ENCODE measurements at places on chromosomes 3 and 15.
A peak's percentile ranks its signal among the peaks of the same experiment; 100 is the strongest.

DNA sequence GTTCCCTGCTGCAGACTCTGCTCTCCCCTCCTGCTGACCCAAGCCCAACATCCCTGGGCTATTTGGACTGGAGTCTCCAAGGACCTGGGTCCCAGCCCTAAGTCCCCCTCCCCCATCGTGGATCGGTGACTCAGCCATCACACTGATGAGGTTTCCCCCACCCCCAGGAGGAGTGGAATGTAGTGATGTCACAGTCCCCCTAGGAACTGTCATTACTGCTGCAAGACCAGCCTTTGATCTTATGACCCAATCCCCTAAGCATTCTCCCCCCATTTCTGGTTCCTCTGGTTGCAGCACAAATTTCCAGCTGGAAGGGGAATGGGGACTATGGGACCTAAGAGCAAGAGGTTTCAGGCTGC, 63.4 kb upstream of the CSPG4 start:
- no peak for DNase-seq

GRCh38 chr3:26624209-26624765, 1.7 kb downstream of the LRRC3B start:
- DNase-seq = no peak

DNA sequence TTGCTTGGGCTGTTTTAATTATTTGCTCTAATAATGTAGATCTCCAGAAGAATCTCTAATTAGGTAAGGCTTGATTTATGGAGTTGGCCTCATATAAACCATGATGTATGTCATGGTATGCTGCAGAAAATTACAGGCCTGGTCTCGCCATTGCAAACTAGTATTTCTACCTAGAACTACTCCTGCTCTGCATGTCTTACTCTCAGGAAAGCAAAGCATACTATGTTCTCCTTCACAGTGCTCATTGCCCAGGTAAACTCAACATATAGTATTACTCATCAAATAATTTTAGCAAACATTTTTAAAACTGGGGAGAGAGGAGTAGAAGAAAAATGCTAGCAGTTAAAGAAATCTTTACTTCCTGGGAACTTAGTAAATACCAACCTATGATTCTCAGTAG, 90.7 kb downstream of the FILIP1L start:
- no peak for DNase-seq

- DNase-seq = no peak
Observed at GRCh38 chr3:149276619-149277018, 55.0 kb upstream of the CP start.

- DNase-seq = peak; percentile 95
Observed at GRCh38 chr3:12405432-12406272, 78.6 kb upstream of the TSEN2 start.

DNA sequence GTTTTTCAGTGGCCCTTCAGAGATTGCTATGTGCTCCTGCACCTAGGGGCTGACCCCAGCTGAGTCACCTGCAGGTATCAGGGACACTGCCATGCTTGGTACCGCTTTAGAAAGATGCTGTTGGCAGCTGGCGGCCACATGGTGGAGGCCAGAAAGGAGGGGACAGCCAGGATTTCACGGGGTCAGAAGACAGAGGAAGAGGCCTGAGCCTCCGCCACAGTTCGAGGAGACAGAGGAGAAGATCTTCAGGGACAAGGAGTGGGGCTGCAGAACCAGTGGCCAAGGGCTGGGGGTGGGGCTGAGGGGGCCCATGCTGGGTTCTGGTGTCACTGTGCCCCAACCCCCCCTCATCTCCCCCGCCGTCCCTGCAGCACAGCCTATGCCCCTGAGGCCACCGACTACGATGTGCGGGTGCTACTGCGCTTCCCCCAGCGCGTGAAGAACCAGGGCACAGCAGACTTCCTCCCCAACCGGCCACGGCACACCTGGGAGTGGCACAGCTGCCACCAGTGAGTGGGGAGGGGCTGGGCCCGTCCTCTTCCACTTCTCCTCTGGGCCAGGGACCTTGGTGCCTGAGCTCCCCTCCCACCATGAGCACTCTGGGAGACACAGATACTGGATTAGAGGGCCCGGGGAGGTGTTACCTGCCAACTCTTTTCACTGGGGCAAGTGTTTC, 19.9 kb downstream of the LOXL1 start:
- no peak for DNase-seq

DNA sequence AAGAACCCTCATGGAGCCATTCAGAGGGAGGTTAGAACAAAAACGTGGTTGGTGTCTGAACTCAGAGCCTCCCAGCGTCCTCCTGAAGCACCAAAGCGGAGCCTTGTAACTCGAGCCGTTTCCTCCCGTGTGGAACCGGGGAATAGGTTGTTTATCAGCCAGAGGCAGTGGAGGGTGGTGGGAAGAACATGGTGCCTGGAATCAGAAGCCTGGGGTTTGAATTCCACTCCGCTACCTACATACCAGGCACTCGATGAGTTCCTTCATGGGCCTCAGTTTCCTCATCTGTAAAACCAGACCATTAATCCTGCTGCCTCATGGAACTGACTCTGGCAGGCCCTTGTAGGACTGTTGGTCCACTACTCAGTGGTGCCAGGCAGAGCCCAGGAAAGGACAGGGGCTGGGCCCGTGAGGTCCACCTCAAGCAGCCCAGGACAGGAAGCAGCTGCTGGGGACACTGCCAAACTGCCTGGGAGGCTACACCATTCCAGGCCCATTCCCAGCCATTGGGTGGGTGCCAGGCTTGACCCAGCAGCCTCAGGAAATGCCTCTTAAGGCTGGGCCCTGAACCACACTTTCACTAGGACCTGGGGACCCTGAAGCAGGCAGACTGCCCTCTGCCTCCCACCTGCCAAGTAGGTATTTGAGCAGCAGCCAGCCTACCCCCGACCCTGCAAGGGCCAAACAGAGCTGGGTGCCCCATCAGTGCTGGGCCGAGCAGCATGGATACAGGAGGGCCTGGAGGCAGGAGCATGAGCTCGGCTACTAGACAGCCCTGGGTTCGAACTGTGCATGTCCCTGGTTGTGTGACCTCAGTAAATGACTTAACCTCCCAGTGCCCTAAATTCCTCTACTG, 33.4 kb downstream of the PRKCD start:
- no peak for DNase-seq

DNA sequence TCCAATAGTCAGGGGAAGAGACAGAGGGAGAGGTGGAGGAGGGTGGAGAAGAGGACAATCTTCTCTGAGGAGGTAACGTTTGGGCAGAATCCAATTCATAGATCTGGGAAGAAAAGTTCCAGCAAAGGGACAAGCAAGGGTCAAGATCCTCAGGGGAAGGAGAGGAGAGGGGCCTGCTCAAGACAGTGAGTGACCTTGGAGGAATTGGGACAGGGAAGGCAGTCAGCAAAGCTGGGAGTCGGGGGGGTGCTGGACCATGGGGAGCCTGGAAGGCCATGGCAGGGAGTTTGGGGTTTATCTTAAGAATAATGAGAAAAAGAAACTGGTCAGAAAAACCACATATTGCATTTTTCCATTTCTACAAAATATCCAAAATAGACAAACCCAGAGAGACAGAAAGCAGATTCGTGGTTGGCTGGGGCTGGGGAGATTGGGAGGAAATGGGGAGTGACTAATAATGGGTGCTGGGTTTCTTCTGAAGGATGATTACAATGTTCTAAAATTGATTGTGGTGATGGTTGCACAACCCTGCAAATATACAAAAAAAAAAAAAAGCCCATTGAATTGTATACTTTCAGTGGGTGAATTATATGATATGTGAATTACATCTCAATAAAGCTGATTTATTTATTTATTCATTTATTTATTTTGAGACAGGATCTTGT, 19.6 kb upstream of the SRP14 start:
- DNase-seq = no peak

DNA sequence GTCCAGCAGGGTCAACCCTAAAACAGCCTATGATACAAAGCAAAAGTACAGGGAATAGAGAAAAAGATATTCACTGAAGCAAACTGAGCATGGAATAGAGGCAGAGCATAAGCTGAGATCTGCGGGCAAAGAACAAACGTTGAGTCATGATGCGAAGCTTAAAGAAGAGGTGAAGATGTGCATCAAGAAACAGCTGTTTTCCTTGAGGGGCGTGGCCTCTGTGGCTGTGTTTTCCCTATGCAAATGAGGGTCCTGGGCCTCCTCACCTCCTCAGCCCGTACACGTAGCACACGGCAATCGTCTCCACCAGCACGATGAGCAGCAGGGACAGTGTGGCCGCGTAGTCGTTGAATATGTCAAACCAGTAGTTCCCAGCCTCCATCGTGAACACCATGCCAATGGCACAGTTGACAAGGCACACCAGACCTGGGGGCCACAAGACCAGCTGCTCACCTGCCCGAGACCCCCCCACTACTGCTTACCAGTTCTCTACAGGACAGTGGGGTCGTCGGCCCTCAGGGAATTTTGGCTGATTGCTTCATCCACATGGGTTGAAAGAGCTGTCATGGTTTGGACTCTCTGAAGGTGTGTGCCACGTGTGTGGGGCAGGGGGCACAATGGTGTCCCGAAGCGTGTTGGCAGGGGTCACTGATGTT, 33.6 kb downstream of the SLC6A20 start:
- DNase-seq = no peak

DNA sequence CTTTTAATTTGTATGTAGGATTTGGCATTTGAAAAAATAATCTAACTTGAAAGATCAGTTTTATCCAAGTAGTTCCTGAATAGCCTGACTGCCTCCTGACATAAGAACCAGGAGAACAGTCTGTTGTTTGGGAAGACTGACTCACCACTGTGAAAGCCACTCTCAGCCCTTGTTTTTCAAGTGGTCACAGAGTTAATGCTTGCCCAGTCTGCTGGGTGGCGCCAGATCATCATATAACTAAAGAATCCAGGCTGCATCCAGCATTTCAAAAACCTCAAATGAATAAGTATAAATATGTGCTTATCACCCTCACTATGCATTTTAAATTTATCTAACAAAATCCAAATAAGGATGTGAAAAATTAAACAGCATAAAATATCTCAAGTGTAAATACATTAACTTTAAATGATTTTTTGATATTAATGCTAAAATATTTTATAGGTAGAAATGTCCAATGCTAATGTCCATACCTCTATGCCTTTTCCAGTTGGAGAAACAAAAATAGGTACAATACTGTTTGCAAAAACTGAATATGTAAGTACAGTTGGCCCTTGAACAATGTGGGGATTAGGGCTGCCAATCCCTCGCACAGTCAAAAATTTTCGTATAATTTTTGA, 26.9 kb upstream of the ZBBX start:
- DNase-seq = peak; percentile 14

DNA sequence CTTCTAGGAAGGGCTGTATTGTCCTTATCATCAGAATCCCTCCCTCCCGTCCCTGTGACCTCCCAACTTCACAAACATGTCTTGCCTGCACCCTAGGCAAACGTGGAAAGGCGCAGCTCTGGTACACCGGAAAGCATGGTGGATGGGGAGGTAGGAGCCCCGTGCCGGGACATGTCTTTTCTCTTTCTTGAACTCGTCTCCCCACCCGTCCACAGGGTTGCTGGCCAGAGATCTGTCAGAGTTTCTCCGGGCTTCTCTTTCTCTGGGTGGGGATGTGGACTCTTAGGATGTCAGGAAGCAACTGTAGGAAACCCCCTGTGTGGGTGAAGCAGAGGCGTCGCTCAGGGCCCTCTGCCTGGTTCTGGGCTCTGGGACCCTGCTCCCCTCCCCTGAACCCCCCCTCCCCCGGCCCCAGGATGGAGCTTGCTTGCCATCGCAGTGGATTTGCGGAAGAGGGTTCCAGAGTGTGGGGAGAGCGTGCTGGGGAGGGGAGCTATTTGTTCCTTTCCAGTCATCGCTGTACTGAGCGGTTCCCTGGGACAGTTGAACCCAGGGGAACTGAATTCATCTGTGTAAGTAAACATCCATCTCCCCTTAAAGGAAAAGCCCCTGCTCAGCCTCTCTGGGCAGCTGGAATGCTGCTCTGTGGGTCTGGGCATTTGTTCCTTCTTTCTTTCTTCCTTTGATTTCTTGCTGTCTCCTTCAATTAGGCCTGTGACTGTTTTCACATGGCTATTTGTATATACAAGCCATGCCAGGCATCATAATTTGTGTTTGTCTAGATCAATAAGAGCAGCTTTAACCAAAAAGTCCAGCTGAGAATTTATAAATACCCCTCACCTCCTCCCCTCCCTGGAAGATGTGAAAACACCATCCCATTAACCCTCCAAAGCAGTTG, 72.8 kb downstream of the SMAD3 start:
- DNase-seq = no peak

DNA sequence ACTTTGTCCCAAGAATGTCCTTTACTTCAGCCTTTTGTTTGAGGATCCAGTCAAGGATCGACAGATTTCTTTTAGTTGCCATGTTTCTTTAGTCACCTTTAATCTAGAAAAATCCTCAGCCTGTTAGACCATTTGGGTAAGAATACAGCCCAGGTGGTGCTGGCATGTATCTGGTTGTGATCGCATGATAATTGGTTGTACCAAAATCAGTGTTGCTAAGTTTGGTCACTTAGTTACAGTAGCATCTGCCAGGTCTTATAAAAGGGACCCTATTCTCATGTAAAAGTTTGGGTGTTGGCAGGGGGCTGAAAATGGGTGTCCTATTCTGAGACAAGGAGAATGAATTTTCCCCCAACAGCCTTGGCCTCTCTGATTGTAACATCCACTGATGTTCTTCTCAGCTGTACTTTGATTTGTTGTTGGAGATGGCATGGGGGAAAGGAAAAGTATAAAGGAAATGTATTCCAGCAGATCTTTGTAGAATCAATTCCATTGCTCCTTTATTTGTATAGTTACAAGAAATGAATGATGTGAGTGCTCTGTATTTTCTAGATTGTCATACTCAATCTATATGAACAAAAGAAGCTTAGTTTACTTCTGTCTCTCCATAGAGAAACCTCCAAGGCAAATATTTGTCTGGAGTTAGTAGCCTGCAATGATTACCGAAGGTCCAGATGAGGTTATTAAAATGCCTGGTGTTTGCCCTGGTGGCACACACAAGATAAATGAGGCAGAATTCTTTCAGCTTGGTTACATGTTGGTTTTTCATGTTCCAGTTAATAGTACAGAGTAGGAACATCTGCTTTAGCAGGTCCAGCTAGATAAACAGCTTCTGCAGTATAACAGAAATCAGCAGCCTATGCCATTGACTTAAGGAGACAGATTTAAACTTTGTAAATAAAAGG, 65.7 kb downstream of the CMTM8 start:
- no peak for DNase-seq

GRCh38 chr3:152839511-152839910, 4.6 kb downstream of the P2RY1 start:
- DNase-seq = no peak

- no peak for DNase-seq
Observed at GRCh38 chr15:51160484-51160883, 65.8 kb upstream of the TNFAIP8L3 start.

GRCh38 chr3:143786219-143787191, 61.8 kb downstream of the SLC9A9 start:
- DNase-seq = peak; percentile 44

DNA sequence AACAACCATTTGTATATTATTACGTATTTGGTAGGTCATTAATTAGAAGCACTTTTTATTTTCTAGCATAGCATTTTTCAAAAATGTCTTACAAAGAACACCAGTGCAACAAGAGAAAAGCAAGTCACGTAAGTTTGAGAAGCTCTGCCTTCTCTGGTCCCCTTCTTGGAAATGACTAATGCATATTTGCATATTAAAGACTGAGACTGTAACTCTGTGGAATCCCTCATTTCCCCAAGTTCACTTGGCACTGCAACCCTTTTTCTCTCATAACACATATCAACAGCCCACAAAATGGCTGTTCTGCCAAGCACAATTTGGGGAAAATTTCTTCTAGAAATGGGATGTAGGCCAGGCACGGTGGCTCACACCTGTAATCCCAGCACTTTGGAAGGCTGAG, 176.3 kb downstream of the ERC2 start:
- DNase-seq = no peak
